ENCODE measurements at places on chromosomes 7 and 10. TPM values are rescaled to one million over a fixed set of nuclear protein-coding genes. Genes with fewer than 3 reads are reported as not detected.

NRAP gene
- total RNA-seq, result not detected

NANOS1 gene
- 4.7 TPM for total RNA-seq

FLNC gene
- 67.5 TPM for total RNA-seq

GRCh38 chr10:77689339-77689738 lies 51.7 kb upstream of the KCNMA1 start:
- no peak for DNase-seq

DNA sequence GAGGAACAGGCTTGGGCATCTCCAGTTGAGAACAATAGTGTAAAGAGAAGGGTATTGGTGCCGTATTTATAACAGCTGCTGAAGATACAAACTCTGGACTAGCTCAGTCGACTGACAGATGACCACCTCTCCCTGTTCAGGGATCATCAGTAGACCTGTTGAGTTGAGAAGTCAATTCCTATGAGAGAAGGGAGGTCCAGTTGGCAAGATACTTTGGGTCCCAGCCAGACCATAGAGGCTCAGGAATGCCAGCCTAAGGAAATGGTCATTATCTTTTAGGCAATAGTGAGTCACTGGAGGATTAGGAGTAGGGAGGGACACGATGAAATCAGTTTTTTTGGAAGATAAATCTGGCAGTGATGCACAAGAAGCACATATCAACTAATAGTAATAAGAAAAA lies 202.9 kb downstream of the TRIL start:
- peak; percentile 77 for DNase-seq

GRCh38 chr7:159370-160270 lies 32.8 kb upstream of the FAM20C start:
- DNase-seq, result no peak

- no peak for DNase-seq
These were observed 144.2 kb downstream of the CXCL12 start for GRCh38 chr10:44240584-44241205.

- no peak for DNase-seq
These were observed 165.9 kb upstream of the MYO3A start for GRCh38 chr10:25768167-25768566.

DNA sequence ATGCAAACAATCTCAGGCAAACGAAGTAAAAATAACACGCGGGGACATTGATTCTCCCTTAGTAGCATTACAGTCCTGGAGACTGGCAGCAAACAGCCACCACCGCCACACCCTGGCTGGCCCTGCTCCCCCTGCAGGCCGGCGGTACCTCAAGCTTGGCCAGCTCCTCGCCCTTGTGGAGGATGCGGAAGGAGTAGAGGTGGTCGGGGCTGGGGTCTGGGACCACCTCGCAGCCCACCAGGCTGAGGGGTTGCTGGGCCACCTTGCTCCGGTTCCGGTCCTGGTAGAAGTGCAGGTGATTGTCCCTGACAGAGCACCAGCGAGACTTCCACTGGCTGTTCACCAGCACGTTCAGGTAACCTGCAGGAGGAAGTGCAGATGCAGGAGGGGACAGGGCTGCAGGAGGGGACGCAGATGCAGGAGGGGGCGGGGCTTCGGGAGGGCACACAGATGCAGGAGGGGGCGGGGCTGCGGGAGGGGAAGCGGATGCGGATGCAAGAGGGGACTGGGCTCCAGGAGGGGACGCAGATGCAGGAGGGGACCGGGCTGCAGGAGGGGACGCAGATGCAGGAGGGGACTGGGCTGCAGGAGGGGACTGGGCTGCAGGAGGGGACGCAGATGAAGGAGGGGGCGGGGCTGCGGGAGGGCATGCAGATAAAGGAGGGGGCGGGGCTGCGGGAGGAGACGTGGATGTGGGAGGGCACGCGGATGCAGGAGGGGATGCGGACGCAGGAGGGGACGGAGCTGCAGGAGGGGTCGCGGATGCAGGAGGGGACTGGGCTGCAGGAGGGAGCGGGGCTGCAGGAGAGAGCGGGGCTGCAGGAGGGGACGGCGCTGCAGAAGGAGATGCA lies 65.7 kb downstream of the VWA2 start:
- peak; percentile 53 for DNase-seq

DNA sequence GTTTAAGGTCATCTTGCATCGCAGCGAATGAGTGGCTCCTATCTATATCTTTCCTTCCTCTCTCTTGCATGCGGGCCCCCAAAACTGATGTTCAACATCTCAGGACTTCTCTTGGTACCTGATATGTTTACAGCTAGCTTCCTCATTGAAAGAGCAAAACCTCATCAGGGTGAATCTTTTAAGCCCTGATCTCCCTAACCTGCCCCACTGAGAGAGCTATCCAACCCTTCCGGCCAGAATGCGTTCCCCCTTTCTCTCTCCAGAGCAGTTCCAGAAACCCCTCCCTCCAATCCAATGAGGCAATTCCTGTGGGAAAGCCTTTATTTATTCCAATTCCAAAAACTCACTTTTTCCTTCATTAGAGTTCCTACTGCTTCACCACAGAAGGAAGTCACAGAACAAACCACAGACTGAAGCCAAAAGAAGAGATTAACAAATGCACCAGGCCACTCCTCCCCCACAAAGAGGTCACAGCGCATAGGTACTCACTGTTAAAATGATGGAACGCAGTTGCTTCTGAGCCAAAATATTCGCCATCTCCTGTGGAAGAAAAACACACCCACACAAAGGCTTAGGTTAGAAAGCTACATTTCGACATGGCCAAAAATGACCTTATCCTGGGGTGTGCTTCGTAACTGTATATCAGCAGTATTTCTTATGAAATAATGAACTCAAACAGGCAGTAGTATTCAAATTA lies 232.4 kb downstream of the ELMO1 start:
- no peak for DNase-seq

DNA sequence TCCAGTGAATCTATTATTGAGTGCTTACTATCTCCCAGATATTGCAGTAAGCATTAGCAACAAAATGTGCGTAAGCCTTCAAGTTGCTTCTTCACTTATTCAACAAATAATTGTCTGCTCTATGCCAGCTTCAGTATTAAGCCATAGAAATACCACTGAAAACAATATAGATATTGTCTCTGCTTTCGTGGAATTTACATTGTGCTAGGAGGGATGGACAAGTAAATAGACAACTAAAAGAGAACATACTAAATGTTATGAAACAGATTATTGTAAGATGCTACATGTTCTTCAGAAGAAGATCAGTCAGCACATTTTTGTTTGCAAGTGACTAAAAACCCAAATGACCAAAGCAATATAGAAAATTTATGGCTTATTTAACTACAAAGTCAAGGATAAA lies 27.3 kb downstream of the CFAP69 start:
- no peak for DNase-seq
